WTC11 (cell line): ENCODE measurements at places on chromosomes 5 and 9. TPM values are rescaled to one million over a fixed set of nuclear protein-coding genes. Genes with fewer than 3 reads are reported as not detected.

DNA sequence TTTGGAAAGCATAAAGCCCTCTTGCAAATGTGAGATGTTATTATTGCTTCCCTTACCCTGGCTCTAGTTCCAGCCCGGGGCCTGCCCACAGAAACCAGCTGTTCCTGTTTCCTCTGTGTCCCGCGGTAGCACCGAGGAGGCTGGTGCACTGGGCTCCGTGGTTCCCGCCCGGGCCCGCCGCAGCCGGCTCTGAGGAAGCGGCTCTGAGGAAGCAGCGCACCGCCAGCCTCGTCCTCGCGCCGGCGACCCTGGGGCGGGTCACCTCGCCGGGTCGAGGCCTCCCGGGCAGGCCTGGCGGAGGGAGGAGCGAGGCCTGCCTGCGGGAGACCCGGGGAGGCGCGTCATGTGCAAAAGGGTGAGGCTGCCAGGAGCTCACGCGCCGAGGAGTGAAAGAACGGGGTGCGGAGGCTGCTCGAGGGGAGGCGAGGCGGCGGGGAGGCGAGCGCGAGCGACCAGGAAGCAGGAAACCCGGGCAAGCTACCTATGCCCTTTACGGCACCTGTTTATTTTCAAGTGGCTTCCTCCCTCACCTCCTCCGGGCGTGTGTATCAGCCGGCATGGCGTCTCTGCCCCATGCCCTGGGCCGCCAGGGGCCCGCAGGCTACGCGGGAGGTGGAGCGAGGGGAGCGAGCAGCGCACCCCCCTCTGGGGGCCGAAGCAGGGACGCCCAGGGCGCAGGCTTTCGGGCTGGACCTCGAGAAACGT lies 61.3 kb upstream of the MEGF10 start:
- H3K27me3 ChIP-seq = peaks cover 36% of the 10 kb centered on the region
- H3K4me1 ChIP-seq = peaks cover 14% of the 10 kb centered on the region
- no peaks in the 10 kb centered on the region for H3K36me3 ChIP-seq

DNA sequence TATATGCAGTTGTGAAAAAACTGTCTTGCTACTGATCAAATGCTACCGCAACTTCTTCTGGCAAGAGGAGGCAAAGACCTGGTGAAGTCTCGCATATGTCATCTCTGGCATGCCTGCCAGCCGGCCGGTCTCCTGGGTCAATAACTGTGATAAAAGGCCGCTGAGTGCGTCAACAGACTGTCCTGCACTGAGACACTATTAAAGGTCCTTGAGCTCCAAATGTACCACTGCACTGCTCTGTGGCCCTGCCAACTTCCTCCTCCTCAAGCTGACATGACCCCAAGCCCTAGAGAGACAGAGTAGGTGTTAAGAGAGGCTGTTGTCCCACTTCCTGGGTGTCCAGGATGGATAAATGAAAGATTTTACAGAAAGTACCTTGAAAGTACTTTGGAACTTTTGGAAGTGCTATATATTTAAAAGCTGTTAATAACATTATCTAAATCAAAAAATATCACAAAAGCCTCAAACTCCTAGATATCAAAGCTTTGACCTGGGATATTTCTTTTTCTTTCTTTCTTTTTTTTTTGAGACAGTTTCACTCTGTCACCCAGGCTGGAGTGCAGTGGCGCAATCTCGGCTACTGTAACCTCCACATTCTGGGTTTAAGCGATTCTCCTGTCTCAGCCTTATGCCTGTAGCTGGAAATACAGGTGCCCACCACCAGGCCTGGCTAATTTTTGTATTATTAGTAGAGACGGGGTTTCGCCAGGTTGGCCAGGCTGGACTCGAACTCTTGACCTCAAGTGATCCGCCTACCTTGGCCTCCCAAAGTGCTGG lies 31.5 kb downstream of the RAPGEF1 start:
- H3K27me3 ChIP-seq = no peaks in the 10 kb centered on the region
- H3K27ac ChIP-seq = peak overlapping the region; percentile 47; the same call in 1 of the 2 replicates
- H3K4me1 ChIP-seq = peaks cover 77% of the 10 kb centered on the region
- DNase-seq = no peak

DNA sequence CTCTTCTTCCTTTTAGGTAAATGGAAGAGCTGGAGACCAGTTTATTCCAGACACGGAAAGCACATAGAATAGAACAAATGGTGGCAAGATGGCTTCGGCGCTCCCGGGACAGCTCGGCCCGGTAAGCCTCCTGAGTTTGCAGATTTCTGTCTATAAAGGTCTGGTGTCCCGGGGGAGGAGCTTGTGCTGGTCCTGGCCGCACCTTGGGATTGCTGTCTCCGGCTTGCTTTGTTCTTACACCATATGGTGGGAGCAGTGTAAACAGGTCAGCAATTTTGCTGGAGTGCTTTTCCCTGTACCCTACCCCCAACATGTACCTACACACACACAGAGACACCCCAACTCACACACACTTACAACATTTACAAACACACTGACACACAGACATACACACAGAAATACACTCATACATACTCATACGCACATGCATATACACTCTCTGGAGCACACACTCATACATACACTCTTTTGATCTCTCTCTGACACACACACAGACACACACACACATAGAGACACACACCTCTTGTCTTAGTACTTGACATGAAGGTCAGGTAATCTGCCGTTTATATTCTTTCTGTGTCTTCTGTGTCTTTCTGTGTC lies 42.0 kb downstream of the FRMPD1 start:
- H3K4me1 ChIP-seq = peaks cover 9% of the 10 kb centered on the region
- H3K36me3 ChIP-seq = no peaks in the 10 kb centered on the region
- H3K27me3 ChIP-seq = no peaks in the 10 kb centered on the region
- H3K27ac ChIP-seq = no peak overlapping the region
- no peak overlapping the region for H3K4me3 ChIP-seq

DNA sequence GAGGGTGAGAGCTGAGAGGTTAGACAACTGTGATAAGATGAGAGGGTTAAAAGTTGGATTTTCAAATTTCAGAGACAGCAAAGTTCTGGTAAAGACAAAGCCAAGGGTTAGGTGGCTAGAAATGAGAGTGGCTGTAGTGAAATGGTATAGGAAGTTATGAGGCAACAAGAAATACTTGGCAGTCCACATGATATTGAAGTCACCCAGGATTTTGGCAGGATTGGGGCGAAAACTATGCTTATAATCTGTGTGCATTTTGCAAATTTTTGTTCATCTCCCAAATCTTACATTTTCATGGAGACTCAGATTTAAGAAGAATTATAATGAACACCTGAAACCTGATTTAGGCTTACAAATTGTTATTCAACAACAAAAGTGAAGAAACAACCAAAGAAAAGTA lies 35.6 kb downstream of the C9 start:
- no peak for DNase-seq
- no peaks in the 10 kb centered on the region for H3K27me3 ChIP-seq
- peaks cover 7% of the 10 kb centered on the region for H3K4me1 ChIP-seq
- H3K27ac ChIP-seq = no peak overlapping the region

DNA sequence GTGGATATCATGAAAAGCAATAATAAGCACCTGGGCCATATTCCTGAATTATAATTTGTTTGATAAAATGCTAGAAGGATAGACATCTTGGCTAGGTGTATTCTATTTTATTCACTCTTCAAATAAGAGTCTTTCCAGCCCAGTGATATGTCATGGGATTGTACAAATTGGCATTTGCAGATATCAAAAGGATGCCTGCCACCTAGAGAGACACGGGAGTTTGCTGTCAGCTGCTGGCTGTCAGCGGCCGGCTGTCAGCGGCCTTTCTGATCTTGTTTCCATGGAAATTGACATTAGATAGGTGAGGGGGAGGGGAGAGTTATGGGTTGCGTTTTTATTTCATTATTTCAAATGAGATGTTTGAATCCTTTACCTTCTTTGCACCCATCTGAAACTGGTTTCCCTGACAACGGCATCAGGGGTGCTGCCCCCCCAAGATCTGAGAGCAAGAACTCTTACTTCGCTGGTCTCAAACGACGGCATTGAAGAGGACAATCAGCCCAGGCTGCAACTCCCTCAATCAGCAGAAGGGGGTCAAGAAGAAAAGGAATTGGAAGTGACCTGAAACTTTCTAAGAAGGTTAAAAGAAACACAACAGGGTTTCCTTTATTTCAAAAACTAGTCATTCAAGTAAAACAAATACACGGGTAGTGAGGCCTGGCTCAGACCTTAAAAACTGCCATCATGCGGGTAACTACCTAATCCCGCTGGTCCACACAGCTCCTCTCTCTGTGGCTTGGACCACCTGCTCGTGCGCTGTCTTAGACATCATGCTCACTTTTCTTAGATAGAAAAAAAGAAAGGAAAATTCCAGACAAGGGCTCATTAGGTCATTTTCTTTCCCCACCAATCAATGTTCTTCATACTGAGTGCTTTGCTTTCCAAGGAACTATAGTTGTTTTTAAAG lies 115.7 kb downstream of the TLE1 start:
- H3K4me3 ChIP-seq = no peak overlapping the region
- peaks cover 29% of the 10 kb centered on the region for H3K4me1 ChIP-seq
- no peak for DNase-seq
- peaks cover 8% of the 10 kb centered on the region; the same call in 1 of the 2 replicates for H3K36me3 ChIP-seq

DNA sequence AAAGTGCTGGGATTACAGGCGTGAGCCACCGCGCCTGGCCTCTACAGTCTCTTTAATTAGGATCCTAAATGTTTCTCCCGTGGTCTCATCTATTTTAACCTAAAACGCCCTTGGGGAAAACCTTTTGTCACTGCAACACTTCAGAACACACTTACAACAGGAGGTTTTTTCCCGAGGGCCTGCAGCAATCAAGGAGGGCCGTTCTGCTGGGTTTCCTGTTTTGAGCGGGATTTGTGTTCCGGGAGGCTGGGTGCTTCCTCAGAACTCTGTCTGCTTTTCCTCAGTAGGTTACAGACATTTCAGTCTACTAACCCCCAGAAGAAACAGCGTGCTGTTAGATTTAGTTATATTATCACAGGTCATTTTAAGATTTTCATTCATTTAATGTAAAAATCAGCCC lies 65.4 kb upstream of the IRX4 start:
- H3K4me3 ChIP-seq = no peak overlapping the region
- DNase-seq = no peak
- peaks cover 2% of the 10 kb centered on the region; the same call in 1 of the 2 replicates for H3K36me3 ChIP-seq
- H3K27me3 ChIP-seq = no peaks in the 10 kb centered on the region

DNA sequence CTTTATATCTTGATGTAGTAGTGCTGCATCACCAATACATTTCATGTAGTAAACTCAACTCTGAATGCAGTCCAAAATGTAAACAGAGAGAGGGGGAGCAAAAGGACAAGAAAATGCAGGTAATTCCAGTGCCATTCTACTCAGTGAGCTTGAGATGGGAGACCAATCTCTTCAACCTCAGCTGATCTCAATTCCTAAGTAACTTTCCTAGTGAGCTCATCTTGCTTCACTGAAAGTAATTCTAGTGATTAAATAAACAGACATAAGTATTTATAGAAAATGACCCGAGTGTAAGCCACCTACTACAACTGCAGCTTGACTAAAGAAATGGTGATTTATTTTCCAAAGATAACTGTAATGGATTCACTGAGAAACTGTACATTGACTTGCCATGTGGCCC lies 424.5 kb downstream of the DMRT2 start:
- peaks cover 13% of the 10 kb centered on the region for H3K4me1 ChIP-seq
- no peak for DNase-seq
- no peak overlapping the region for H3K4me3 ChIP-seq
- H3K27ac ChIP-seq = no peak overlapping the region

The FOXD1 gene
- total RNA-seq = 7.0 to 10.3 TPM (median 7.9 TPM) in 3 replicates

The SLC34A3 gene
- 0.13 to 0.23 TPM (median 0.14 TPM) in 3 replicates for total RNA-seq

The CCL19 gene
- not detected in 3 replicates for total RNA-seq
